ENCODE measurements at places on chromosomes 12 and 14. TPM values are rescaled to one million over a fixed set of nuclear protein-coding genes. Genes with fewer than 3 reads are reported as not detected.

The CCDC197 gene
- total RNA-seq, result not detected

The ABHD12B gene
- total RNA-seq, result not detected

The APPL2 gene
- 22.7 TPM for total RNA-seq

The MAPKAPK5 gene
- total RNA-seq, result 59.2 TPM

The STRAP gene
- 190 TPM for total RNA-seq

The DBX2 gene
- total RNA-seq, result not detected

The KLC1 gene
- total RNA-seq, result 89.6 TPM

The MYL6 gene
- total RNA-seq, result 2,288 TPM

The TMEM117 gene
- total RNA-seq, result 1.9 TPM

The KLRD1 gene
- not detected for total RNA-seq

The BDKRB1 gene
- 0.34 TPM for total RNA-seq

The RNASE2 gene
- not detected for total RNA-seq

The RFX4 gene
- total RNA-seq, result 0.08 TPM

The MYBPC1 gene
- total RNA-seq, result 0.07 TPM

The TAS2R10 gene
- 0.06 TPM for total RNA-seq

The SRP54 gene
- total RNA-seq, result 56.1 TPM

The SLC25A47 gene
- not detected for total RNA-seq

The AGAP2 gene
- 0.23 TPM for total RNA-seq

The NOVA1 gene
- 4.7 TPM for total RNA-seq

The LALBA gene
- not detected for total RNA-seq

The GSG1 gene
- 1.2 TPM for total RNA-seq

The KCNH3 gene
- total RNA-seq, result 2.2 TPM

The KRT77 gene
- not detected for total RNA-seq

The GLI1 gene
- total RNA-seq, result 4.8 TPM

The DNAJC22 gene
- total RNA-seq, result 22.4 TPM

The CPNE6 gene
- not detected for total RNA-seq

The IRAK3 gene
- 1.4 TPM for total RNA-seq

The HSPA2 gene
- 30.7 TPM for total RNA-seq

The GNB3 gene
- 1.1 TPM for total RNA-seq

The CCDC196 gene
- total RNA-seq, result not detected

The ACSM4 gene
- not detected for total RNA-seq

The A2M gene
- total RNA-seq, result 0.14 TPM

The NPFF gene
- total RNA-seq, result 0.19 TPM

The OASL gene
- total RNA-seq, result 1.8 TPM

The EFS gene
- not detected for total RNA-seq

The SERPINA12 gene
- not detected for total RNA-seq

The MMP19 gene
- 0.38 TPM for total RNA-seq

The ASIC1 gene
- 5.1 TPM for total RNA-seq

The DDIT3 gene
- 23.8 TPM for total RNA-seq

The HHIPL1 gene
- total RNA-seq, result 0.28 TPM

The KCNC2 gene
- total RNA-seq, result not detected

The TCL1B gene
- total RNA-seq, result not detected

The VASH1 gene
- total RNA-seq, result 3.4 TPM

The BAZ2A gene
- total RNA-seq, result 28.9 TPM

The PTPRB gene
- 0.65 TPM for total RNA-seq

The FAM186B gene
- 0.11 TPM for total RNA-seq
